Lung microvascular endothelial cell (primary cell): ENCODE measurements at places on chromosomes 5 and 9. TPM values are rescaled to one million over a fixed set of nuclear protein-coding genes. Genes with fewer than 3 reads are reported as not detected.
A peak's percentile ranks its signal among the peaks of the same experiment; 100 is the strongest.

DNA sequence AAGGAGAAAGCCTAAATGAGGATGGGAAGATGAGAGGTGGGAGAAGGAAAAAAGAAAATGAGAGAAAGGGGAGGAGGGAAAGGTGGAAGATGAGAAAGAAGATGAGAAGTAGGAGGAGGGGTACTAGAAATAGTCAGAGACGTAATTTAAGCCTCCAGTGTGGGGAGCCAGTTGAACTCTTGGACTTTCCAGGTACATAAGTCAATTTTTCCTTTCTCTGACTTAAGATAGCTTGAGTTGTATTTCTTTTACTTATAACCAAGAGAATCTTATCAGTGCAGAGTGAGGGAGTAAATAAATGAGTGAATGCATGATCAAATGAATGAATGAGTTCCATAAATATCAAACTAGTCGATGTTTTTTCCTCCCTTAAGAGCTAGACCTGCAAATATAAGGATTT lies 21.5 kb upstream of the WHRN start:
- DNase-seq, result no peak

- peak; percentile 66 for DNase-seq
Observed at GRCh38 chr9:124110307-124110915, 98.8 kb downstream of the LHX2 start.

DNA sequence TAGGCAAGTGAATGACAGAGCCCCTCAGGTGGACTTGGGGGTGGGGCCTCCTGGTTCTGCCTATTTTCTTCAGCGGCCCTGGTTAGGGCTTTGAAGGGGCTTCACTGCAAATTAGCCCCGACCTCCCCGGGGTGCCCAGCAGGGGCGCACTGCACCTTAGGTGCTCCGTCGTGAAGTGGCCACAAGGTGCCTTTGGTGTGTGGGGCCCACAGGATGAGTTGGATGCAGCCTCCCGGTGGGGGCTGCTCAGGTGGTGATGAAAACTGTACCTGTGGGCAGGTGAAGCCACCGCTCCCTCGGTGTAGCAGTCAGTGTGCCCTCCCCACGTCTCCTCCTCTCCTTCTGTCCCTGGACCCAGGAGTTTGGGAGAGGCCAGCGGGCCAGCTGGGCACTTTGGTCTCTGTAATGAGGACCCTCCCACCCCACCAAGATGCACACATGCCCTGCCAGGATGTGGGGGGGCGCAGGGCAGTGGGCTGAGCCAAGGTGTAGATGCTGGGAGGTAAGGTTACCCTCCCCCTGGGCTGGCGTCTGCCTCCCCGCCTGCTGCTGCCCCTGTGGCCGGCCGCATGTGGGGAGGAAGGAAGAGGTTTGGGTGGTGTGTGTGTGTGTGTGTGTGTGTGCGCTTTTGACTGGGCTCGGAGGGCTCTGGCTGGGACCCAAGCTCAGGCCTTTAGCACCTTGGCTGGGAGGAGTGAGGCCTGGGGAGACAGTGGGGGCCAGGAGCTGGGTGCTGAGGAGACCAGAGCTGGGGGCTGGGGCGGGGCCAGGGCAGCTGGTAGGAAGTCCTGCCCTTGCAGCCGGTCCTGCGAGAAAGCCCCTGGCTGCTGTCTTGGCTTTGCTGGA lies 55.6 kb downstream of the RXRA start:
- peak; percentile 73 for DNase-seq

GRCh38 chr9:83623679-83624076 lies 735 bp downstream of the IDNK start:
- DNase-seq, result peak; percentile 15

GRCh38 chr9:120443976-120444375 lies 136.0 kb downstream of the CDK5RAP2 start:
- DNase-seq, result no peak

GRCh38 chr5:31059889-31060288 lies 133.6 kb upstream of the CDH6 start:
- DNase-seq, result no peak

SLC22A4 gene
- 2.4 and 4.4 TPM in 2 replicates for total RNA-seq

DNA sequence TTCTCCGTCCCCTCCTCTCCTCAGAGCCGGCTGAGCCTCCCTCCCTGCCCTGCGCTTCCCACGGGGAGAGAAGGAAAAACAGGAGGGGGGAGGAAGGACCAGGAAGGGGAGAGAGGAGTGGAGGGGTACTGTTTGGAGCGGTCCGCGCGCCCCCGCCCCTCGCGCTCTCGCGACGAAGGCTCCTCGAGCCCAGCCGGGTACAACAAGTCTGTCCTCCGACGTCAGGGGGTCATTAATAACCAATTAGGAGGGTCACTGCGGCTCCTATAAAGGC lies 480 bp upstream of the PRDM12 start:
- no peak for DNase-seq

- DNase-seq, result no peak
Observed at GRCh38 chr9:7977586-7977985, 178.0 kb upstream of the DMAC1 start.

DNA sequence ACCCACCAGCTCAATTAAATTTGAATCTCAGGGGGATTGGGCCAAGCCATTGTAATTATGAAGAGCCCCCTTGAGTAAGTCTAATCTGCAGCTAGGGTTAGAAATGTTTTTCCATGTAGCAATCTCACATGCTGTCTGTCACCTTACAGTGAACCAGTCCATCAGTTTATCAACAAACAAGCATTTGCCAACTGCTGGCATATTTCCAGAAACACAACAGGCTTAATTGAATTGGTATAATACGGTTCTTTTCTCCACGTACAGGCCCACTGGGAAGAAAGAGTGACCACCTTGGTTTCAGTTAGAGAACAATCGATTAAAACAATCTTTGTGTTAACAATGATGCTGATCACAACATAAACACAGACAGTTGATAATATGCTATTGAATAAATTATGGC lies 67.4 kb downstream of the NSUN2 start:
- no peak for DNase-seq

GRAMD2B gene
- 9.4 and 13.3 TPM in 2 replicates for total RNA-seq

TAF7 gene
- total RNA-seq, result 56.7 and 63.5 TPM in 2 replicates

- no peak for DNase-seq
Observed at GRCh38 chr5:40499007-40499406, 180.7 kb upstream of the PTGER4 start.

DNA sequence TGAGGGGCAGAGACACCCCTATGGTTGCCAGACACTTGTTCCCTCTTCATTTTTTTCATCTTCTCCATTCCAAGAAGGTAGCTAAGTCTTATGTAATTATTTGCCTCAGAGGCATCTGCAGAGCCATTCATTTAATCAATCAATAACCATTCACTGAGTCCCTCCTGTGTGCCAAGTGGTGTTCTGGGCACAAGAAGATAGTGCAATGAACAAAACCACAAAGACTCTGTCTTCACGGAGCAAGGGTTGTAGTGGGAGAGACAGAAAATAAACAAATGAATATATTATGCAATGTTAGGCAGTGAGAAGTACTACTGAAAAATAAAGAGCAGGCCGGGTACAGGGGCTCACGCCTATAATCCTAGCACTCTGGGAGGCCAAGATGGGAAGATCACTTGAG lies 41.4 kb upstream of the CTNNA1 start:
- DNase-seq, result no peak

DNA sequence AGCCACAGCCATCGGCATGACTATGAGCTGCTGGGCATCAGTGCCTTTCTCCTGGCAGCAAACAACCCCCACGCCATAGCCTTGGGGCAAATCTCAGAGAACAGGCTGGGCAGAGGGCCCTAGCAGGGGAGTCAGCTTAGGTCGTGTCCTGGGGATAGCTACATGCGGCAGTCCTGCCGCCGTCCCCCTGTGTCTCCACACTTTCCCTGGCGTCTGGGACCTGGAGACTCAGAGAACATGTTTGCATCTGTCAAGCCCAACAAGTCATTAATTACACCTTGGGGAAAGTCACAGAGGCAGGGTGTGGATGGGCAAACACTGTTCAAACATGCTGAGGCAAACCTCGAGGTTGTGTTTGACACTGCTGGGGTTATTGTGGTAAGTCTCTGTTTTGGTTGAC lies 123.6 kb downstream of the C5orf15 start:
- DNase-seq, result no peak

DNA sequence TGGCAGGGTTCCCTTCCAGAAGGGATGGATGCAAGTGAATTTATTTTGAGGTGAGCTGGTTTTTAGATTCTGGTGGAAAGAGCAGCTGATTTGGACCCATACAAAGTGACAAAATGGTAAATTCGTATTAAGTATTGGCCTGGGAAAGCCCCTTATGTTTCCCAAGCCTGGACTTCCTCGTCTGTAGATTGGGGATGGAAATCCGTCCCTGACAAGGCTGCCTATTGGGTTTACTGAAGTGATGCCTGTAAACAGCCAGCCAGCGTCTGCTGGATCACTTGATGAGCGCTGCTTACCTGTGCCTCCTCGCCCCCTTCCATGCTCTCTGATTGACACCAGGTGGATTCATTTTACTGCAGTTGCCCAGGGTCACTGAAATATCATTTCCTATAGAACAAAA lies 233.8 kb downstream of the GADD45G start:
- DNase-seq, result no peak

LOX gene
- 29.6 and 75.4 TPM in 2 replicates for total RNA-seq

PCDHB4 gene
- total RNA-seq, result 0.20 and 0.22 TPM in 2 replicates

TICAM2 gene
- total RNA-seq, result 0.20 and 0.22 TPM in 2 replicates

GRCh38 chr9:136400038-136400834 lies at the start of gene SNAPC4:
Gene SNAPC4, minus strand, starts transcription at chr9:136400170. Its CDS starts 1,742 bp downstream, at chr9:136398428.
- DNase-seq, result peak; percentile 92

DNA sequence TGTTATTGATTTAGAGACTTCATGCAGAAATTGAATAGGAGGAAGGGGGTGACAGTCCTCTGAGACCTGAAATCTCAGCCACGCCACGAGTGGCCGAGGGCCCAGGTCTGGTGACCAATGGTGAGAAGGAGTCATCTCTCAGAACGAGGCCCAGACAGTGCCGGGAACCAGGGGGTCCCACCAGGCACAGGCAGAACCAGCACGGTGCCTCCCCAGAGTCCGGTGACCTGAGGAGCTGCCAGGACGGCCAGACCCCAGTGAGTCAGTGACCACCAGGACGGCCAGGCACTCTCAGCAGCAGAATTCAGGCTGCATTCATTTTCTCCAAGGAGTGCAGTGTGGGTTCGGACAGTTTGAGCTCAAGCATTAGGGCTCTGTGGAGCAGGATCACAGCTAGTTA lies 43.8 kb upstream of the NKD2 start:
- no peak for DNase-seq

GRCh38 chr5:123116757-123117156 lies 27.7 kb downstream of the PRDM6 start:
- no peak for DNase-seq

IRGM gene
- total RNA-seq, result not detected in 2 replicates

GRCh38 chr5:169350016-169350415 lies 49.1 kb upstream of the SLIT3 start:
- DNase-seq, result no peak

GRCh38 chr5:9042241-9042640 lies 503.6 kb downstream of the SEMA5A start:
- no peak for DNase-seq

ISL1 gene
- total RNA-seq, result not detected in 2 replicates

SPINK13 gene
- total RNA-seq, result not detected in 2 replicates

DNA sequence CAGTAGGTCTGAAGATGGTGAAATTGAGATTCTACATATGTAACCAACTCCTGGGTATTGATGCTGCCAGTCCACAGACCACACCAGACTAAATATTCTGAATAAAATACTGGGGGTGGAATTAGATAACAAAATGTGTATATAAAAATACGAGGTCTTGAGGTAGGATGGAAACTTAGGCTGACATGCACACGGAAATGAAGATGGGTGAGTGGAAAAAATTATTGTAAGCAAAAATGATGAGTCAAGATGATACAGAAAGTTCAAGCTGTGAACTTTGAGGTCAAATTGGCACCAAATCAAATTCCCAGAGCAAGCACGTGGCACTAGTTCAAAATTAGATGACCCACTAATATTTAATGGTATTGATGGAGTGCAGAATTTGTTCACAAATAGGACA lies 713.4 kb upstream of the ACO1 start:
- no peak for DNase-seq

DNA sequence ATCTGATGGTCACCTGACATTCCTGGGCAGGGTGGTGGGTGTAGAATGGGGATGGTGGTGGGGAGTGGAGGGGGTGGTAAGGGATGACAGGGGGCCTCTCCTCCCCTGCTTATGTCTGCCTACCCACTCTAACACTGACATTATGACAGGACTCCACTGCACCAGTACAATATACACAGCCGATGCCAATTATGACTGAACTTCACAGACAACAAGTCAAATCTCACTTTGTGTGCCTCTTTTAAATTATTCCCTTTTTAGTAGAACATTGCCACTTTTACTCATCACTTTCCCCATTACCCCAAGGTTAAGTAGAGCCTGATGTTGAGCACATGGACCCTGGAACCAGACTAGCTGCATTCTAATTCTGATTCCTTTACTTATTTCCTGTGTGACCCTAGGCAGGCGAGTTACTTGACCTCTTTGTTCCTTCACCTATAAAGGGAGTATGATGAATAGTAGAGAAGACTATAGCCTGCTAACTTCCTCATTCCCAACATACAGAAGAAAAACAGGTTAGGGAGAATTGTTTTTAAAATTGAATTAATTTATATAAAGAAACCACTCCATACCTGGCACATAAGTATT lies 464.7 kb downstream of the DMRT2 start:
- no peak for DNase-seq

CIZ1 gene
- 9.4 and 12.3 TPM in 2 replicates for total RNA-seq

DNA sequence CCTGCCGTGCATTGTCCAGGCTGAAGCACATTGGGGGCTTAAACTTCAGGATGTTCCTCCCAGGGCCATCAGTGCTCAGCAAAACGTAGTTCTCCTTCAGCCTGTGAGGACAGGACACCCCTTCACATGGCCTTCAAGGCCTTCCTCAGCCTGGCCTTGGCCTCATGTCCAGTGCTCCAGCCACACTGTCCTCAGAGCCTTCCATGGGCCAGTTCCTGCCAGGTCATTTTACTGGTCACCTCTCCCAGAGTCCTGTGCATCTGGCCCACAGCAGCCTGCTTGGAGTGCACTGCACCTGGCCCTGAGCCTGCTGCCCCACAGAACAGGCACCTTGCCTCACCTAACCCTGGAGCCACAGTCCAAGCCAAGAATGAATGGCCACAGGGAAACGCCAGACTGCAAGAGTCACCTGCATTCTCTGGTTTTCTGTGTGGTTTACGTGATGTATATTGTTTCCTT lies 8.7 kb downstream of the HNRNPAB start:
- no peak for DNase-seq

DNA sequence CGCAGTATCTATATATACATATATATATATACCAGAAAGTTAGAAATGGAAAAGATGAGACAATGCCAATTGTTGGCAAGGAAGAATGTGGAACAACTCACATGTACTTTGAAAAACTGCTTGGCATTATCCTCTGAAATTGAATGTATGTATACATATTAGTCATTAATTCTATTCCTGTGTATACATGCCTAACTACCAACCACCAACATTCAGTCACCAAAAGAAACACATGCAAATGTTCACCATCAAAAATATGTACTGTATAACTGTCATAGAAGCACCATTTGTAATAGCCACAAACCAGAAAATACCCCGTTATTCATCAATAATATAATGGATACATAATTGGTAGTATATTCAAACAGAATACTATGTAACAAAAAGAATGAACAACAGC lies 330.2 kb upstream of the GRAMD2B start:
- DNase-seq, result no peak
